ENCODE measurements at places on chromosomes 3 and 15.

DNA sequence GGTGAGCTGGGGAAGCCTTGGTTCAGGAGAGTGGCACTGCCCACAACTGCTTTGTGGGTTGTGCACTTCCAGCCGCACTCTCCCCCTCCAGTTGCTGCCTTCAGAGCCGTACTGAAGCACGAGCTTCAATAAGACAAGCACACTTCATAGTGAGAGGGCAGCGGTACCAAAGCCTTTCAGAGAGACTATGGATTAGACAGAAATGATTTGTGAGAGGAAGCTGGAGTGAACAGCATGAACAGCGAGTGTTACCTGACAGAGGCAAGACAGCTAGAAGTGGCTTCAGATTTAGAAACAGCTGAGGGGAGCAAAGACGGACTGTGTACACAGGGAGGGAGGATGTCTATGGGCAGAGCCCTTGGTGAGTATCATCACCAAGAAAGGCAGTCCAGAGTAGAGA is 31.1 kb downstream of the HCLS1 start:
- no peak for DNase-seq

- DNase-seq: peak; percentile 79
Measured at GRCh38 chr3:45210308-45211041, 15.6 kb downstream of the TMEM158 start.

GRCh38 chr3:169634618-169635236 is 28.8 kb downstream of the MECOM start:
- peak; percentile 68 for DNase-seq

- DNase-seq: no peak
Measured at GRCh38 chr3:127940116-127940515, 25.1 kb downstream of the KBTBD12 start.

GRCh38 chr3:149579838-149580542 is 77.8 kb downstream of the WWTR1 start:
- no peak for DNase-seq

DNA sequence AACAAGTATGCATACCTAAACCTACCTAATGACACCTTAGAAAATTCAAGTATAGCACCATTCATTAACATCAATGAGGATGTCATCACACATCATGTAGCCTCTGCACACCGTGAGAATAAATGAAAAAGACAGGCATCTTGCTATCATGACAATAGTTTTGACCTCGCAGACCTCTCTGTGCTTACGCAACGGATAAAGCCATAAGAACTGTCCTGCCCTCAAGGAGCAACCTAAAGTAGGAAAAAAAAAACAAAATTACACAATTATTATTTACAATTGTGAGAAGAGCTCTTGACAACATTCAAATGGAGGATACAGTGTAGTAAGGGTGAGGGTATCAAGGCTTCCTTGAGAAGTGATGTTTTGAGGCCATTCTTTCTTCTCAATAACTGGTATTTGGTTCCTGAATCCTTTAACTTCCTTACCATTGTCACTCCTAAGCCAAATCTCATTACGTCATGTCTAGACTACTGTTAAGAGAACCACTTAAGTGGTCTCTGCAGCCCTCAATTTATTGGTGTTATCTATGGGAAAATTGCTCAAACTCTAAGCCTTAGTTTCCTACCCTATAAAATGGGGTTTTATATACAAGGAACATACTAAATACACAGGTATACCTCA is 7.0 kb upstream of the SETD5 start:
- DNase-seq: no peak

GRCh38 chr3:155018621-155019330 is 61.3 kb upstream of the MME start:
- no peak for DNase-seq

GRCh38 chr3:15810702-15811101 is 12.9 kb upstream of the ANKRD28 start:
- DNase-seq: no peak

GRCh38 chr3:159586571-159587202 is 401.9 kb upstream of the IL12A start:
- DNase-seq: peak; percentile 29

DNA sequence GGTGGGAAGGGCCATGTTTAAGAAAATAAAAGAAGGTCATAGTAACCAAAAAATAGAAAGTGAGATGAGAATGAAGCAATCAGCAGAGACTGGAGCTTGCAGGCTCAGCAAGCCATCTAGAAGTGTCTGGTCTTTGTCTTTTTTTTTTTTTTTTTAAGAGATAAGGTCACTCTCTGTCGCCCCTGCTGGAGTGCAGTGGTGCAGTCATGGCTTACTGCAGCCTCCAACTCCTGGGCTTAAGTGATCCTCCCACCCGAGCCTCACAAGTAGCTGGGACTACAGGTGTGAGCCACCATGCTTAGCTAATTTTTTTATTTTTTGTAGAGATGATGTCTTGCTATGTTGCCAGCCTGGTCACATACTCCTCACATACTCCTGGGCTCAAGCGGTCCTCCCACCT is 36.2 kb downstream of the GXYLT2 start:
- DNase-seq: peak; percentile 18
